ENCODE measurements at places on chromosomes 3 and 15. TPM values are rescaled to one million over a fixed set of nuclear protein-coding genes. Genes with fewer than 3 reads are reported as not detected.
A peak's percentile ranks its signal among the peaks of the same experiment; 100 is the strongest.

DNA sequence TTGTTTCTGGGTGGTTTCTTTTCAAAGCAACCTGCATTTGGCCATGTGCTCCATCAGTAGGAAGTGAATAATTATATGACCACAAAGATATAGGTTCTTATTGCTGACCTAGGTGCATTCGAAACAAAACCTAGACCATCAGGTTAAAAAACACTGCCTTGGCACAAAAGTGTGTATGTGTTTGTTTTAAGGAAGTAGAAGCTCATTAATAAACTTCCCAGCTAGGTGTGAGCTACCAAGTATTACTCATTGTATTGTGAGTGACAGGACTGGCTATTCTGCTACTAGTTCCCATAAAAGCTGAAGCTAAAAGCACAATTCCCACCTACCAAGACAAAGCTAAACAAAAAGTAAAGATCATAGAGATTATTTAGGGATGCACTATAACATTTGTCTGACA, 168.2 kb downstream of the TP63 start:
- no peak for DNase-seq

GRCh38 chr15:70343961-70344621, 246.4 kb upstream of the TLE3 start:
- DNase-seq = no peak

DNA sequence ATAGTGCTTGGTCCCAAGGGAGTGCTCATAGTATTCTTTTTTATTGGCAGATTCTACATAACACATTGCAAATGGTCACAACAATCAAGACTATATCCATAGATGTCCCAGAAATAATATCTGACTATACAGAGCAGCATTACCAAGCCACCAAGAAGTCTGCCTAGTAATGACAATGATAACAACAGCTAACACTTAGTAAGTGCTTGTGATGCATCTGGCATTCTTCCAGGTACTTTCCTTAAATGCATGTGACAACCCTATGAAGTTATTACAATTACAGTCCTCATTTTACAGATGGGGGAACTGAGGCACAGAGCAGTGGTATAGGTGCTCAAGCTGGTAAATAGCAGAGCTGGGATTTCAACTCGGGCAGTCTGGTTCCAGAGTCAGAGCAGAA, 49.6 kb upstream of the ICE2 start:
- no peak for DNase-seq

- peak; percentile 29 for DNase-seq
These were observed 70.0 kb upstream of the ABHD2 start for GRCh38 chr15:89018207-89018606.

DNA sequence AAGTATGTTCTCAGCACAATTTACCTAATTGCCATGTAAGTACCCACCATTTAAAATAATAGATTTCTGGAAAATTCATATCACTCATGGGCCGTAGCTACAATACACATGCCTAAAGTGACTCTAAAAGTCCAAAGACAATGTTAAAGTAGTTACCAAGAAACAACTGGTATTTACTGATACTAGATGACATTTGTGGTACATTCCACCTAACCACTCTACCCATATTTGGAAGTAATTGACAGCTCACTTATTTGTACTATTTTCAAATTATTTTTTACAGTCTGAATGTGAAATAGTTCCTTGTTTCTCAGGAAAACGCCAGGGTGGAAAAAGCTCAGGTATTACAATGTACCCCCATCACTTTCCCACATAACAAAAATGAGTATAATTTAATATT, 573.0 kb downstream of the MECOM start:
- DNase-seq = no peak

- peak; percentile 52 for DNase-seq
These were observed 76.0 kb downstream of the ETFA start for GRCh38 chr15:76235186-76235826.

- DNase-seq = no peak
These were observed 1.5 kb downstream of the TCAIM start for GRCh38 chr3:44340058-44340395.

DNA sequence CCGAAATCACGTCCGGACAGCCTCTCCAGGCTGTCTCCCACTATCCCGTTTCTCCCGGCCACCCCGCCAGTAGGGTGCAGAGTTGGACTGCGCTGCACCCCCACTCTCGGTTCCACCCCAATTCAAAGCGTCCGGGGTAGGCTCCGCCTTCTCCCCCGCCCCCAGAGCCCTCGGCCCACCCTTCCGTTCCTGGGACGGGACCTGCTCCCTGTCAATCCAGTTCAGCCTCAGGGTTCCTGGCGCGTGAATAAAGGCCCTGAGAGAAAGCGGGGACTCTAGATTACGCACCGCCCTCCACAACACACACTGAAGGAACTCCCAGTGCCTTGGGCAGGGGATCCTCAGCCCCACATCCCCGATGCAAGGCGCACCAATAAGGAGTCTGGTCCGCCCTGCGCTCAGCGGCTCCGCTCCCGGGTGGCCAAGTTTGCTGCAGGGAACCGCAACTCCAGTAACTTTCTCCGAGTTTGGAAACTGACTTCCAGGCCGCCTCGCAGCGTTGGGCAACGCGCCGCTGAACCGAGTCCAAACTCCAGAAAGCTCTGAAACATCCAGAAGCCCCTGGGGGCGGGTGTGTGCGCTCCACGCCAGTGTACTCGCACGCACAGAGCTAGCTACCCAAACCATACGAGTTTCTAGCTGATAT, 1.9 kb downstream of the ADAMTS9 start:
- peak; percentile 98 for DNase-seq

DNA sequence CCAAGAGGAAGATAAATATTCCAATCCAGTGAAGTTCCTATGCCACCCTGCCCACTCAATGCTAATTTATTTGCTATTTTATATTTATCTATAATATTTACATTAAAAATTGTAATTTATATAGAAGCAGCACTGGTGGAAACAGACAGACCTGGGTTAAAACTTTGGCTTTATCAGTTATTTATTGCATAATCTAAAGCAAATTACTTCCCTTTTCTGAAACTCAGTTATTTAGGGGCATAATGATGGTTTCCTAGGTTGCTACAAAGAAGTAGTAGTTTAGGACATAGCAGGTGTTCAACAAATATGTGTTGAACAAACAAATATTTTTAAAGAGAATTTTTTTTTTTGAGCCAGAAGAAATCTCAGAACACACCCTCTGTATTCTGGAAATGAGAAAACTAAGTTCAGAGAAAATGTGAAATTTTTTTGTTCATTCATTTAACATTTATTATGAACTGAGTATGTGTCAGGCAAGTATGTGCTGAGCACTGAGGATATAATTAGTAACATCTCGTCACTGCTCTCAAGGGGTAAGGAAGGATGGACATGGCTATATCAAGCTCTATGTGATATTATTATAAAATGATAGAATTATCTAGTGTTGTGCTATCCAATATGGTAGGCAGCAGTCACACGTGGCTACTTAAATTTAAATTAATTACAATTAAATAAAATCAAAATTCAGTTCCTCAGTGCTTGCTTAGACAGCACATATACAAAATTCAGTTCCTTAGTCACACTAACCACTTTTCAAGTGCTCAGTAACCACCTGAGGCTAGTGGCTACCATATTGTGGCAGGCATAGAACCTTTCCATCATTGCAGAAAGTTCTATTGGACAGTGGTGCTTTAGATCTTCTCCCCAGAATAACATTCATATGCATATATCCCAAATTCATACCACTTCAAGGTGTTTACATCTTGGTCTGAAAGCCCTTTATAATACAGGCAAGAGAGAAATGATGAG, 7.0 kb upstream of the UBE2Q2 start:
- DNase-seq = no peak

GRCh38 chr15:63514531-63514943, 10.1 kb downstream of the USP3 start:
- no peak for DNase-seq

GRCh38 chr15:25803541-25803940, 59.6 kb downstream of the ATP10A start:
- no peak for DNase-seq

- DNase-seq = no peak
These were observed 34.7 kb downstream of the LMLN start for GRCh38 chr3:197994736-197995135.

- DNase-seq = peak; percentile 84
These were observed 87.9 kb downstream of the DNAJB8 start for GRCh38 chr3:128378631-128379347.

DNA sequence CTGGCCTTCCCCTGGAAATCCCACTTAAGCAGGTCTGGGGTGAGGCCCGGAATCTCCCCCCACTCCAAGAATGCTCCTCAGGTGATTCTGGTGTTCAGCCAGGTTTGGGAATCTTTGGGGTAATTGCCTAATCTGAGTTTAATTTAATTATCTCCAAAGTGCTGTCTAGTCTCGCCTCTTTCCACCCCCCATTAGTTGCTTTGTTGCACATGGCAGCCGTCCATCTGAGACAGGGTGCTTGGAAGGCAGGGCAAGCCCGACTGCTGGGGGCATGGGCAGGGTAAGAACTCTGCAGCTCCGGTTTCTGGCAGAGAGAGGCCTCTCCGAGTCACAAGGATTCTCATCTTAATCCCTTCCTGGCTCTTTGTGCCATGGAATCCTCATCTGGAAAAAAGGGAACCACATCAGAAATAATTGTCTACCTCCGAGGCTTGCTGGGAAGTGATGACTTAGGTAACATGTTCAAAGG, 15.0 kb downstream of the IL17RD start:
- DNase-seq = peak; percentile 78

GRCh38 chr15:35667908-35668307, 121.9 kb upstream of the DPH6 start:
- DNase-seq = no peak

DNA sequence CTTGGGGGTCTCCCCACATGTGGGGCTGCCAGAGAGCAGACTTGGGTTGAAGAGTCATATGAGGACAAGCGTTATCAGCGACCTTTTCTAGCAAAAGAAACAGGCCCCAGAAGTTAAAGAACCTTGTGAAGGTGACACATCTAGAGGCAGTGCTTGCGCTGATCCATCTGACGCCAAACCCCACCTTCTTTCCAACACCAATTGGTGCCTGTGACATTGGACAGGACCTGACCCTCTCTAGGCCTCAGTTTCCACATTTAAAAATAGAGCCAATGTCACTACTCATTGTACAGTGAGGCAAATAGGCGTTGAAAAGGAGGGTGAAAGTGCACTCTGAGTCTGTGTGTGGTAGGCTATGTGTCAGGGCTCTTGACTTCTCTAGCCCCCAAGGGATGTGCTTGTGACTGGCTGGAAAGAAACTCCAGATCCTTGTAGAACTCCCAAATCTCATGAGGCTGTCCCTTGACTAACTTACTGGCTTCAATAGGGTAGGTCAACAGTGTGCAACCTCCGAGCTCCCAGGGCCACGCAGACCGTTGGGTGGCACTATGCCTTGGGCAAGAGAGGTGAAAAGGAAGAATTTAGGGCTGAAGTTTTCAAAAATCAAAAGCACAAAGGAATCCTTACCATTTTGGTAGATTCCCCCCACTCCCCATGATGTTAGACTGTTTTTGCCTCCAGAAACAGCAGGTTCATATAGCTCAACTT, 666 bp upstream of the FAM219B start:
- no peak for DNase-seq

GRCh38 chr15:65032801-65033537, 3.5 kb upstream of the MTFMT start:
- DNase-seq = peak; percentile 66

DNA sequence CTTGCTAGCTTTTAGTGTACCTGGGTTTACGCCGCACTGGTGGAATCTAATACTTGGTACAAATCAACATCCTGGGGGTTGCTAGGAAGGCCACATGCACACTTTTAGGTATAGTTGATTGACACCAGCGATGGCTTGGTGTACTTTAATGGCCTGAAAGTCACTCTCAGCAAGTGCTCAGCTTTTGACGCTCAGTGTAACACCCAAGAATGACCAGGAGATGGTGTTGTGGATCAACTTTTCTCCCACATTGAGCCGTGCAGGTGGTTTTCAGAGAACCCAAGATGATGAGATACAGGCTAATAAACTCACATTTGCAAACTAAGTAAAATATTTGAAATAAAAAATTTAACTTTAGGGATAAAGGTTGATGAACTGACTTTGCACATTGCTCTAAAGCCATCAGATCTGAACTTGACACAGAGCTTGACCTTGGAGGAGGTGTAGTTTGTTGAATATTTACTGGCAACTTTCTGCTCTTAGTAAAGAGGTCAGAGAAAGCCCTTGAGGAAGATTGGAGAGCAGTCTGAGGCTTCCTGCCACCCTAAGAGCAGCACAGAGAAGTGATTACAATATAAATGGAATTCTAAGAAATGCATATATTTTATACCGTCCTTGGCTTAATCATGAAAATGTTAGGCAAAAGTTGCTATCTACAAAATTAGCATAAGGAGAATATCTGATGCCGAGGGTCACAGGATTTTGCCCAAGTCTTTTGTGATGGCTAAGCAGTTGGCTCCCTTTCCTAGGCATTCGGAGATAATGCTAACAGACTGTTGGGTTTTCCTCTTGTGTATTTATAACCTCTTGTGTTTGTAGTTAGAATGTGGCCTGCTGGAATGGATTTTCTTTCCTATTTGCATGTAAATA, 143.4 kb upstream of the RASGRP1 start:
- DNase-seq = peak; percentile 81

DNA sequence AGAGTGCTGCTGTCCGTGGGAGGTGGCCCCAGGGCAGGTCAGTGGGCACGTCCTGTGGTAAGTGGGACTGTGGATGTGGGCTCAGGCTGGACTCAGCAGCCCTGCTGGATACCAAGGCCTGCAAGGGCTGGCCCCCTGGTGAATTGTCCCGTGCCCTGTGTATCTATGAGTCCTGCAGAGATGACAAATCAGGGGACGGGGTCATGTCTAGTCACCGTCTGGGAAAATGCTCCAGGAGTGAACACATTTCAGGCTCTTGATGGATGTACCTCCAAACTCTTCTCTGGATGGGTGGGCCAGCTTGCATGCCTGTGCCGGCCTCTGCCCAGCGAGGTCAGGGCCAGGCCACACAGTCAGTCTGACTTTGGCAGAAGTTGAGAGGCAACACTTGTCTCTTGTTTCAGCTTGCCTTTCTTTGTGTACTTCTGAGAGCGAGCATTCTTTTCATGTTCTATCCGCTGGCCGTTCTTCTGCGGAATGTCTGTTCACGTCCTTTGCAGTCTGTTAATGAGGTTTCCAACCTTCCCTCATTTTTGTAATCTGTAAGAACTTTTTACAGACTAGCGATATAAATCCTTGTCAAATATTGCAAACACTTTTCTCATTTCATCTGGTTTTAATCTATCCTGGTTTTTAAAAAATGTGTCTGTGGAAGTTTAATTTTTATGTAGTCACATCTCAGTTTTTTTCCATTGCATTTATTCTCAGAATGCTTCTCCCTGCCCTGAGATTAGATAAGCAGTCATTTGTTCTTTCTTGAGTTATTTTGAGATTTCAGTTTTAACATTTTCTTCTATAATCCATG, 11.4 kb upstream of the STAB1 start:
- DNase-seq = peak; percentile 53

GRCh38 chr3:168197162-168197561, 101.4 kb upstream of the GOLIM4 start:
- DNase-seq = no peak

The DUOXA2 gene
- total RNA-seq = 1.2 TPM

The SCAMP2 gene
- 49.9 TPM for total RNA-seq

The GOLGA6B gene
- 0.21 TPM for total RNA-seq

The FANCD2 gene
- 12.7 TPM for total RNA-seq

The TEX9 gene
- total RNA-seq = 4.3 TPM

The PAQR5 gene
- total RNA-seq = 0.92 TPM

The FBXW12 gene
- not detected for total RNA-seq

The CTDSPL gene
- total RNA-seq = 29.4 TPM
